ENCODE measurements at places on chromosomes 2 and 18. TPM values are rescaled to one million over a fixed set of nuclear protein-coding genes. Genes with fewer than 3 reads are reported as not detected.

- H3K27ac ChIP-seq, result no peak overlapping the region
- no peak overlapping the region for H3K4me3 ChIP-seq
- no peaks in the 10 kb centered on the region for H3K36me3 ChIP-seq
- H3K4me1 ChIP-seq, result no peaks in the 10 kb centered on the region
- no peak for DNase-seq
Observed at GRCh38 chr2:15660491-15661294, 69.0 kb downstream of the DDX1 start.

GRCh38 chr18:25454730-25455129, 102.8 kb upstream of the ZNF521 start:
- H3K27me3 ChIP-seq, result no peaks in the 10 kb centered on the region
- H3K36me3 ChIP-seq, result no peaks in the 10 kb centered on the region
- DNase-seq, result no peak
- no peak overlapping the region for H3K4me3 ChIP-seq
- no peaks in the 10 kb centered on the region for H3K4me1 ChIP-seq

DNA sequence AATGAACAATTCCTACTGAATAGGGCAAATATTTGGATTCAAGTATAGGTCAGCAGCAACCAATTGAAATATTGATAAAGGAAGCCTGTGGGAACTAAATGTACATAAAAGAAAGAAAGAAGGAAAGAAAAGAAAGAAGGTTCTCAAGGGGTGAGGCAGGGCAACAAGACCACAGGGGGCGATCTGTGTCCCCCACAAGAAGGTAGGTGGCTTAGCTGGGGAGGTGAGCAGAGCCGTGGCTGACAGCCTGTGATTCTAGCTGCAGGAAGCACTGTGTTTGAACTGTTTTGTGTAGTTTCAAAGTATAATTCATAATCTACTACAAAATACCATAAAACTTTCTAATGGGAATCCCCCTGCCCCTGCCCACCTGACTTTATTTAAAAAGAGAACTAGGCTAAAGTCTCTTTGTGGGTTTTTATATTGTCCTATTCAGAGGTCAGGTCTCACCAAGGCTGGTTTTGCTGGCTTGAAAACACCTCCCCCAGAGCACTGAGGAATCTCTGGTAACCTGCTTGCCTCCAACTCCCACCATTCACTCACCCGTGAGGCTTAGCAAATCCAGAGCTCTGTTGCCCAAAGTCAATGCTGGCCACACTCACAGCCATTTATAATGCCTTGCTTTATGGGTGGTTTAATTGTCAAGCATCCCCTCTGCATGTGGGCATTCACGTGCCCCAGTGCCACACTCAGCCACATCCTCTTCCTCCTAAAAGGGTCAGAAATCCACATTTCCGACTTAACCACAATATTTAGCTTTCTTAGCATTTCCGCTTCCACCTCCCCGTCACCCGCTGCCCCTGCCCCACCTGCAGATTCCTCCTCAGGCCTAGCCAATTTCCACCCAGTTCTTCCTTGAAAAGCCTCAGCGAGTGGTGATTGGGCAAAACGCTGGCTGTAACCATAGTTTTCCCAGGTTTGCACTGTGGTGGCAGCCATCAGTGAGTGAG, 36.4 kb upstream of the LMAN1 start:
- no peak overlapping the region for H3K4me3 ChIP-seq
- H3K4me1 ChIP-seq, result no peaks in the 10 kb centered on the region
- H3K27ac ChIP-seq, result no peak overlapping the region
- DNase-seq, result no peak

- no peak overlapping the region for H3K4me3 ChIP-seq
- peaks cover 17% of the 10 kb centered on the region for H3K27me3 ChIP-seq
- H3K27ac ChIP-seq, result no peak overlapping the region
- peak; percentile 10 for DNase-seq
- H3K36me3 ChIP-seq, result no peaks in the 10 kb centered on the region
Observed at GRCh38 chr2:240200230-240201051, 60.0 kb upstream of the OTOS start.

- peaks cover 5% of the 10 kb centered on the region for H3K27me3 ChIP-seq
- no peaks in the 10 kb centered on the region for H3K36me3 ChIP-seq
- H3K27ac ChIP-seq, result no peak overlapping the region
- no peak for DNase-seq
Observed at GRCh38 chr2:111983478-111984212, 71.4 kb upstream of the TMEM87B start.

- no peak for DNase-seq
- H3K27me3 ChIP-seq, result no peaks in the 10 kb centered on the region
- H3K27ac ChIP-seq, result no peak overlapping the region
- H3K4me3 ChIP-seq, result no peak overlapping the region
- no peaks in the 10 kb centered on the region for H3K36me3 ChIP-seq
- H3K4me1 ChIP-seq, result no peaks in the 10 kb centered on the region
Observed at GRCh38 chr18:68608851-68609490, 105.9 kb downstream of the TMX3 start.

Gene MC5R
- total RNA-seq, result not detected
